Activated CD4-positive, CD25-positive, alpha-beta regulatory T cell treated with anti-CD3 and anti-CD28 coated beads, Interleukin-2, amount 50 U/mL, for 24 hours (primary cell): ENCODE measurements at places on chromosomes 3 and 15.

DNA sequence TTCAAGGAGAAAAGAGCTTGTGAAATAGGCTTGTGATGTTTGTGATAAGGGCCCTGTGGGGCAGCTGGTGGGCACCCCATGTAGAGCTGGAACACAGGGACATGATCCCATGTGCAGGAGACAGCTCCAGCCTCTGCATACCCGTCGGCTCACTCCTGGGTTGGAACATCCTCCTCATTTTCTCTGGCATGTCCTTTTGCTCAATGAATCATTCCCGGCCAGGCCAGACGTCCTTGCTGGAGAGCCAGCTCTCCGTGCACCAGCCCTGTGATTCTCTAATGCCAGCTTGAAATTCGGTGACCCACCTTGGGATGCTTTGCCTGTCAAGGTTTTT lies 77.3 kb downstream of the SMAD3 start:
- no peak for ATAC-seq

DNA sequence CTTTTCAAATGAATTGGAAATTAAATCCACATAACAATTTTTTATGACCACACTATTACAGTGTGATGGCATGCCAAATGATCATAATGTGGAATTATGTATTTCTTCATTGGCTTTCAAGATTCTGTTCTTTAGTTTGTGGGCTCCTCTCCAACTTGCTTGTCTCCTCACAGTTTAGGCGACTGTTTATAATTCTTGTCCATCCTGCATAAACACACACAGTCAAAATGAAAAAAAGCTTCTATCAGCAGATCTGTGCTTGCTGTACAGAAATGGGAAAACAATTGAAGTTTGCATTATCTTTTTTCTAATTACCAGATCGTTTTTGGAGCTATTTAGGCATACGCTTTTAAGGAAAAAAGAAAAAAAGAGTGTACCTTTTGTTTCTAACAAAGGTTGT lies 37.0 kb downstream of the OPA1 start:
- ATAC-seq, result no peak

- no peak for ATAC-seq
Measured at GRCh38 chr3:56424336-56424735, 43.9 kb downstream of the ERC2 start.

- no peak for ATAC-seq
Measured at GRCh38 chr3:32376115-32376514, 15.5 kb upstream of the CMTM7 start.

- no peak for ATAC-seq
Measured at GRCh38 chr15:25244731-25245585, 193.9 kb downstream of the UBE3A start.

- no peak for ATAC-seq
Measured at GRCh38 chr3:69273896-69274295, 112.0 kb downstream of the FRMD4B start.

- no peak for ATAC-seq
Measured at GRCh38 chr3:114861666-114862065, 285.4 kb downstream of the ZBTB20 start.

- no peak for ATAC-seq
Measured at GRCh38 chr15:42035435-42035761, 14.6 kb upstream of the PLA2G4E start.

DNA sequence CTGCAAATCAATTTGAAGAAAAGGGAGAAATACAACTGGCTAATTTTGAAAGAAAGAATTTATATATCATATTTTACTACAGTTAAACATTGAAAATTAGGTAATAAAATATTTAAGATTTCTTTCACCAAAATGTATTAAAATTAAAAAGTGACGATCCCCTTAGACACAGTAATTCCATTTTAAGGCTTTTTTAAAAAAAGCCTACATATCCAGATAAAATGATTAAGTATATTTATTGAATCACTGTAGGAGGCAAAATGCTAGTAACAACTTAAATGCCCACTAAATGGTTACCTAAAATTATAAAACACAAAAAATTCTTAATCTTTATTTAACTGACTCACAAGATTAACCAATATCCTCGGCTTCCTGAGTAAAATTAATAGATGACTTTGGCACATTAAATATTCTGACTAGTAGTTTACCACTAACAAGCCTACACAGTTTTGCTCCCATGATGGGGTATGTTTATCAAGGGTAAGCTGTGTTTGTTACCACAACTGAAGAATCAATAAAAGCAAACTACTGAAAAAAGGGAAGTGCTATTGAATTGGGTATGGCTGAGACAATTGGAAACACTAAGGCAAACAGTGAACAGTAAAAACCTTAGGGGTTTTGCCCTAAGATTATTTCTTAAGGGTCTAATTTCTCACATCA lies 28.4 kb downstream of the ANKRD28 start:
- no peak for ATAC-seq

DNA sequence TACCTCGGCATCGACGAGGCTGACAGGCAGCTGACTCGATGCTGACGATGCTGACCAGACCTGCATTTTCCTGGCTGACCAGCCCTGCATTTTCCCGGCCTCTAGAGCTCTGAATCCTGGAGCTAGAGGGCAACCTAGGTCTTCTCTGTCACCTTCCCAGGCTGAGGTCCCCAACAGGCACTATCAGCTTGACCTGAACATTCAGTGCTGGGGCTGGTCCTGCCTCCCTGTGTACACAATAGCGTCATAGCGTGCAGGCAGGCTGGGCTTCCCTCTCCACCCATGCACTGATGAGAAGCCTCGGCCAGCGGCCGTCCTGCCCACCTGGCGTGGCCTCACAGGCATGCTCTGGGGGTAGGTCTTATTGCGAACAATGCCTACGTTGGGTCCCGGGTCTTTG lies 62.3 kb upstream of the SNRPA1 start:
- no peak for ATAC-seq

DNA sequence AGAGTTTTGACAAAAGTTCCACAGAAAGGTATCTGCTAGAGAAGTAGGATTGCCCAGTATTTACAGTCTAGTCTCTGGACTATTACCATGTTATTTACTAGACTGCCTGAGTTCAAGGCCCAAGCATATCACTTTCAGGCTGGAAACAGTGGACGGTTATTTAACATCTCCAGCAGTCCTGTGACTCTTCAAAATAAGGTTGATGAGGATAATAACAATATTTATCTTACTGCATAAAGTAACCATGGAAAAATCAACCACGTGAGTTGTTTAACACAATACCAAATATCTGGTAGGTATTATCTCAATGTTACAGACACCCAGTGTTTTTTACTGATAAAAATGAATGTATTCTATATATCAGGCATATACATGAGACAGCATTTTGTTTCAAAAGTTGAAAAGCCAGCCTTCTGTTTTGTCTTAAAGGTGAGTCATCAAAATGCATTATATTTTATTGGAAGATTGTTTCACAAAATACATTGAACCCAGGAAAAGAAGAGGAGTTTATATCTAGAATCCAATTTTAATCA lies 535.8 kb downstream of the TBL1XR1 start:
- no peak for ATAC-seq

GRCh38 chr3:106135451-106136160 lies 266.8 kb upstream of the CBLB start:
- ATAC-seq, result no peak

- ATAC-seq, result no peak
Measured at GRCh38 chr15:74431645-74432044, 2.1 kb downstream of the SEMA7A start.

- ATAC-seq, result peak; percentile 65
Measured at GRCh38 chr3:190321789-190322603, at the start of gene CLDN1. Gene CLDN1 (minus strand): TSS chr3:190322446. CDS start chr3:190322206, 240 bp downstream.

DNA sequence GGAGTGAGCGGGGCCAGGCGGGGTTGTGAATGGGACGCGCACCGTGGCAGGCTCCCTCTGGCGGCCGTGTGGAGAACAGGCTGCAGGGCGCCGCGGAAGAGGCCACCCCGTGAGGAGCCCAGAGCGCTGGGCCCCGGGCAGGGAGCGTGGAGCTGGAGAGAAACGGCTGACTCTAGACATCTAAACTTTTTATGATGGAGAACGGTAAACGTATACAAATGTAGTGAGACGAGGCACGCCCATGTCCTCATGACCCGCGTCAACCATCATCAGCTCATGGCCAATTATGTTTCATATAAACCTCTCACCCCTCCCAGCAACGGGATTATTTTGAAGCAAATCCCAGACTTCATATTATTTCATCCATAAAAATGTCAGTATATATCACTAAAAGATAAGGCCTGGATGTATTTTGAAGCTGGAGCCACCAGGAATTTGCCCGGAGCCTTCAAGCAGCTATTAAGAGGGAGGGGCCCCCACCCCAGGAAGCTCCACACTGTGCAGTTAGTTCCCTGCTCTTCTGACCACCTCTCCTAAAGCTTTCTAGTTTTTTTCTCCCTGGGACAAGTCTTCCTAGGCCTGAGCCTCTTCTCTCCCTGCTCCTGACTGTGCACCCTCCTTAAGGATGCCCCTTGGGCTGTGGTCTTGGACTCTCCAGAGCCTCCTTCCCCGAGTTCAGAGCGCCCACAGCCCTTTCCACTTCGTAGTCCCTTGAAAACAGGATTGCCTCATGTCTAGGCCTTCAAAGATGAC lies 149.5 kb downstream of the SMAD6 start:
- peak; percentile 89 for ATAC-seq

DNA sequence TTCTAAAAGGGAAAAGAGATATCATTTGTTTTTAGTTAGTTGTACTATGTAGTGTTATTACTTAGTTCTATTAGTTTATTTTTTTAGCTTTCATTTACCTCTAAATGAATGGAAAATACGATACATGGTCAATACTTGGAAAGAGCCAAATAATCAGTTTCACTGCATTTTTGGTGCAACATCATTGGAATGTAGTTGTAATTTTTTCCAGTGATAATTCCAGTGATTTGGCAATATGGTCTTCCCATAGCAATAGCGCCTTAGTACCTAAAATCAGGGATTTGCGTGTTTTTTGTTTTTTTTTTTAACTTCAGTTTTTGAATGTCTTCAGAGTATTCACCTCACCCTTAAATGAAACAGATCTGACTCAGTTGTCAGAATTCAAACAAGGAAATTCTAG lies 41.8 kb downstream of the RAB8B start:
- ATAC-seq, result no peak

DNA sequence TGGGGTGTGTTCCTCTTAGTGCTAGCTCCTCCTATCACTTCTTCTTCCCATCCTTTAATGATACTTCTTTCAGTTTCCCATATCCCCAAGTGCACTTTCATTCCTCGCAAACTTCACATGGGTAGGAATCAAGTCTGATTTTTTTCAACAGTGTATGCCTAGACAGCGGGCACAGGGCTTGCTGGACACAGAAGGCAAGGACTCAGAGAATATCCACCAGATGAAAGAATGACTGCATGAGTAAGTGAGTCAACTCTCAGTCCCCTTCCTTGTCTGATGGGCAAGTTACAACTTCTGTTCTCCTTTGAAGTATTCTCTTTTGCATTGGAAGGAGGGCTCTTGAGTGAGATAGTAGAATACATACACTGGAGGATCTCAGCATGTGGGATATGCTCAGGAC lies 3.1 kb upstream of the SQOR start:
- no peak for ATAC-seq

GRCh38 chr3:127421943-127422662 lies 134.3 kb upstream of the PRR20G start:
- ATAC-seq, result no peak

DNA sequence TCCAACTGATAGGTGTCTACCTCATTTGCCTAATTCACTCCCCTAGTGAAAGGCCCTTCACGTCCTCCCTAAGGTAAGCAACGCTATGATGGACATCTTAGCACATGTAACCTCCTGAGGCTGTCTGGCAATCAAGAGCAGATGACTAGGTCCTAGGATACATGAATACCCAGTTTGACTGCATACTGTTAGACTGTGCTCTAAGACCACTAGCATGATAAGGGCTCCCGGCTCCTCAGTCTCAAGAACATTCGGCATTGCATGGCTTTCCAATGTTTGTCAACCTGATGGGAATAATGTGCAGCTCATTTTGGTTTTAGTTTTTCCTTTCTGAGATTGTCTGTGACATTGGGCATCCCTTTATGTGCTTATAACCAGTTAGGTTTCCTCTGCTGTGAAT lies 152.1 kb downstream of the UACA start:
- ATAC-seq, result no peak

- ATAC-seq, result peak; percentile 86
Measured at GRCh38 chr3:71010726-71011455, 572.6 kb downstream of the FOXP1 start.

- ATAC-seq, result peak; percentile 36
Measured at GRCh38 chr3:188403404-188403803, 249.4 kb downstream of the LPP start.

- no peak for ATAC-seq
Measured at GRCh38 chr3:44050101-44050500, 191.6 kb upstream of the TOPAZ1 start.

DNA sequence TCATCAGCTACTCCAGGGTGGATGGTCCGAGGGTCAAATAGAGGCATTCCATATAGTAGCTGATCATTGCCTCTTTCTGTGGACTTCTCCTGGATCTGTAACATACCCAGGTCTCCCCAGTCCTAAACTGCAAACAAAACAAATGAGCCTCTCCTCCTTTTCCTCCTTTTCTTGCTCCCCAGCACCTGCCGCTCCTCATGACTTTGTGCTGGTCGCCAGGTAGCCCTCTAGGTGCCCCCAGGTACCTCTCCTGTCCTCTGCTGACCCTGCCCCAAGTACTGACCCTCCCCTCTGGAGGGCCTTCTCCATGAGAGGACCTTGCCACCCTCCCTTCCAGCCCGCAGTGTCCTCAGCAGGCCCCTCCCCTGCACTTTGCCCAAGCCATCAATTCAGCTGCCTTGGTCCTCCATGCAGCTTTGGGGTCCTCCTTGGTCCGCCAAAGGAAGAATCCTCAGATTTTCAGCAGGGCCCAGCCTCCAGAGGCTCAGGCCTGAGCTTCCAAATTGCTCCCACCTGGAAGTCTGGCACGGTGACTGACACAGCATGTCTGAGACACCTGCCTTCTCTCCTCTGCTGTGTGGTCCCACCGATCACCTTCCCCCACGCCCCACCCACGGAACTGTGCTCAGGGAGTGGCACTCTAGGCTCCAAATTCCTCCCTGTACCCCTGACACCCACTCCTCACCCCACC lies 111.0 kb downstream of the LRRK1 start:
- ATAC-seq, result no peak

- ATAC-seq, result no peak
Measured at GRCh38 chr3:185625784-185626183, 39.7 kb downstream of the SENP2 start.

GRCh38 chr3:39965997-39966396 lies 156.6 kb downstream of the MYRIP start:
- no peak for ATAC-seq

GRCh38 chr15:44536302-44536961 lies 515 bp upstream of the EIF3J start:
- peak; percentile 55 for ATAC-seq

- no peak for ATAC-seq
Measured at GRCh38 chr15:49290191-49290590, 120.1 kb downstream of the GALK2 start.

DNA sequence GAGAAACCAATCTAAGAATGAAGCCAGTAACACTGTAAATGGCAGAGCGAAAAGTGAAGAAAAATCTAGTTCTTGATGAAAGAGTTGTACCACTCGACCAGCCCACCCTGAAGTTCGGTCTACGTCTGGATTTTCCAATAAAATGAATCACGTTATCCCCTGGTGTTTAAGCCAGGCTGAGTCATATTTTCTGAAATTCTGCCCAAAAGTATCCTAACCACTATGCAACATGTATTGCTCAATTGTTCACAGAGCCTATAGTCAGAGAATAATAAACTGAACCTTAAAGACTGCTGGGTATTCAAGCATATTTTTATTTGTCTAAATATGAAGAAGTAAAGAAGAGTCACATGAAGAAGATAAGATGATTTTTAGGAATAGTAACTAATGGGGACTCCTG lies 245.7 kb downstream of the FGF12 start:
- ATAC-seq, result no peak

GRCh38 chr15:79898369-79898768 lies 1.6 kb upstream of the MTHFS start:
- ATAC-seq, result no peak

- peak; percentile 50 for ATAC-seq
Measured at GRCh38 chr3:196081002-196081833, 672 bp downstream of the TFRC start.

- ATAC-seq, result no peak
Measured at GRCh38 chr15:33959844-33960548, 8.3 kb upstream of the CHRM5 start.
